Kidney glomerular epithelial cell (primary cell): ENCODE measurements at places on chromosomes 1 and 21.

DNA sequence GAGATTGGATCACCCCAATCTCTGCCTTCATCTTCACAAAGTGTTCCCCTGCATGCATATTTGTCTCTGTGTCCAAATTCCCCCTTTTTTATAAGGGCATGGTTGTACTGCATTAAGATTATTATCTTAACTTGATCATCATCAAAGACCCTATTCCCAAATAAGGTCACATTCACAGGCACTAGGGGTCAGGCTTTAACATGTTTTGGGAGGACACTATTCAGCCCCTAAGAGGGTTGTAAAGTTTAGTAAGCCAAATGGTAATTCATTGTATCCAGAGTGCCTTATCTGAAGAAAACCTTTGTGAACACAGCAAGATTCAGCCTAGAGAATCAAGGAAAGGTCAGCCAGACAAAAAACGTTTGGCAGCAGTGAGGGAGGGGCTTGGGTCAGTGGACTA, 317.6 kb upstream of the PLD5 start:
- DNase-seq, result no peak

DNA sequence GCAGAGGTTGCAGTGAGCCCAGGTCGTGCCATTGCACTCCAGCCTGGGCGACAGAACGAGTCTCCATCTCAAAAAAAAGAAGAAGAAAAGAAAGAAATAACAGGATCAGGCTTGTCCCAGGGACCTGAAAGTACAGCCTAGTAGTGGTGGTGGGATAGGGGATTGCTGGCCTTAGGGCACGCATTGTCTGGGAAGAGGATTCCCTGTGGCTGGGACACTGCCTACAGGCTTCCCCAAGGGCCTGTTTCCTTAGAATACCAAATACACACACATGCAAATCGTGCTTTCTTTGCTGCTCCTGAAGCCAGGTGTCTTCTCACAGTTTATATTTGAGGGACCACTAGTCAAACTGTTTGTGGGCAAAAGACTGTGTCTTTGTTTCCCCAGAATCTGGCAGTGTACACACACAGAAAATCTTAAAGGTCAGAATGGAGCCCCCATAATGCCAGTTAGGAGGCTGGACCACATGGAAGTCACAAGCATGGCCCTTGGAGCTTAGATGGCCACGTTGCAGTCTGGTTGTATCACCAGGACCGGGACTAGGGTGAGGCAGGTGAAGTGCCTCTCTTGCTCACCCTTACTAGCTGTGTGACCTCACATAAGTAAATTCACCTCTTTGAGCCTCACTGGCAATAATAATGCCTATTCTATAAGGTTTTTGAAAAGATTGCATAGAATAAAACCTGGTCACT, 12.7 kb upstream of the ASAP3 start:
- DNase-seq, result no peak

DNA sequence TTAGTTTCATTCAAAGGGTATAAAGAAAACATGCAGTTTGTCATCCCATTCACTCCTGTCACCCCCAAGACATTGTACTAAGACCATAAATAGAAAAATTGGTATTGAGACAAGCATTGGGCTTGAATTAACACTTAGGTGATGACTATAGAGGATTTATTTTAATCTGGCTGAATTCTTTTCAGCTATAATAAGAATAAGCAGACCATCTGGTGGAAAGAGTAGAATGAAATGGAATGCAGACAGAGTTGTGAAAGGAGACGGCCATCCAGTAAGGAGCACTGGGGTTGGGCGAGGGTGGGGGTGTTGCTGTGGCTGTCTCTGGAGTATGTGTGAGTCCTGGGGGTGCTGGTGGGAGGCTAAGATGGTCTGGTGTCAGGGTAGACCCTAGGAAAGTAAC, 125.0 kb upstream of the IVNS1ABP start:
- no peak for DNase-seq

DNA sequence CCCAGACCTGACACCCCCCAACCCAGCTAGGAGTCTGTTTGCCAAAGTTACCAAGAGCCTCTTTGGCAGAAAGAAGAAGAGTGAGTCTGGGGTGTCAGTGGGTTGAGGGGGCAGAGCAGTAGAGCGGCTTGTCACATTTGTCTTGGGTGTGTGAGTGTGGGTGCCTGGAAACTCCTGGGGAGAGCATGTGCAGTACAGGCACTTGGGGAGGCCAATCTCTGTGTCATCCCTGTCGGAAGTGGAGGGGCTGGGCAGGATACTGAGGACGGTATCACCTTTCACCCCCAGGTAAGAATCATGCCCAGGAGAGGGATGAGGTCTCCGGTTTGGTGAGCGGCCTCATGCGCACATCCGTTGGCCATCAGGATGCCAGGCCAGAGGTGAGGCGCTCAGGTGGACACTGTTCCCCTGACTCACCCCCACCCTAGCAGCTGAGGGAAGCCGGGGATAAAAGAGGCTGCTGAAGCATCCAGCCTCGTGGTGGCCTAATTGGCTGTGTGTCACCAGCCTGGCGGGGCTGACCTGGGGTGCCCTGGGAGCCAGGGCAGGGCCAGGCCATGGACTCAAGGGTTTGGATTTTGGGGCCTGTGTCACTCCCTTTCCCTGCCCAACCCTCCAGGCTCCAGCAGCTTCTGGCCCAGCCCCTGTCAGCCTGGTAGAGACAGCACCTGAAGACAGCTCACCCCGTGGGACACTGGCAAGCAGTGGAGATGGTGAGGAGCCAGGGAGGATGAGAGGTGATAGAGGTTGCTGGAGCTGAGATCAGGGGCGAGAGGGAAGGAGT, 3.3 kb downstream of the PLK3 start:
- DNase-seq, result peak; percentile 4
